ENCODE measurements at places on chromosomes 1 and 21. TPM values are rescaled to one million over a fixed set of nuclear protein-coding genes. Genes with fewer than 3 reads are reported as not detected.

Gene SLAMF6
- total RNA-seq = not detected

Gene SCCPDH
- total RNA-seq = 46.8 TPM

Gene MYBPHL
- total RNA-seq = not detected

Gene ZFP69
- total RNA-seq = not detected

Gene SLAMF7
- total RNA-seq = 1.7 TPM

Gene SERPINC1
- not detected for total RNA-seq

Gene GSTM1
- not detected for total RNA-seq

Gene OR2AK2
- total RNA-seq = not detected

Gene IFFO2
- 9.2 TPM for total RNA-seq

Gene SPATA45
- not detected for total RNA-seq

Gene INTS11
- 60.9 TPM for total RNA-seq

Gene TMEM240
- total RNA-seq = 0.32 TPM

Gene KCNE1
- not detected for total RNA-seq

Gene KCNE2
- total RNA-seq = not detected

Gene KLHDC7A
- total RNA-seq = 1.4 TPM
